ENCODE measurements at places on chromosomes 2 and 18.

GRCh38 chr18:55268628-55269275, 309.5 kb upstream of the CCDC68 start:
- DNase-seq, result no peak

GRCh38 chr2:162477011-162477410, 133.1 kb downstream of the GCA start:
- no peak for DNase-seq

DNA sequence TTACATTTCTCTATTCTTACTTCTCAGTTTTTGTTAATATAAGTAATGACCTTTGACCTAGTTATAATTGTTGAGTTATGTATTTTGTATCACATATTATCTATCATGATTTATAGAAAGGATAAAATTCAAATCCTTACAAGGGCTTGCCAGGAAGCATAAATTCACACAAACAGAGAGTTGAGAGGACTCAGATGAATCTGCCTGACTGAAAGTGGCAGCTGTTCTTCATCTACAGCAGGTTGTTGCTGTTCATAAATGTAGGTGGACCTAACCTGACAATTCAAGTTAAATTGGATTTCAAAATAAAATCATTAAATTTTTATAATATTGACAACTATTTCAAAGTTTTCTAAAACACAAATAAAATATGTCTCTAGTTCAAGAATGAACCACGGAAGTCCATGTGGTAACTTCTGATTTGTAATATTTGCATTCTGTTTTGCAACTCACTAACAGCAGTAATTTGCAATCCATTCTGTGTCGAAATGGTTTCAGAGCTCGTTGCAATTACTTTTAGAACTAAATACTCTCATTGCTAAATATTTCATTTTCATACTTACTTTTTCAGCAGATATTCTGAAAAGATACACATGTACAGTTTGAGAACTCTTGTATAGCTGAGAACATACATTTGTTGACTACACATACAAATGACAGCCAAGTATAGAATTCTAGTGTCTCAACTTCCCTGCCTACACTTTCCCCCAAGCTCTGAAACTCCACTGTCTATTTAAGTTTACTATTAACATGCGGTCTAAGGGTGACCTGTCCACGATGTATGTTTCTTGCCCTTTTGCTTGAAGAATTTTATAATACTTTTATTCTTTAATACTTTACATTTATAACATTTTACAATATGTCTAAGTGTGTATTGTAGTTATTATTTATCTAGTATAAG, 25.7 kb downstream of the SCN7A start:
- DNase-seq, result peak; percentile 47

GRCh38 chr18:8960740-8961657, 141.5 kb upstream of the NDUFV2 start:
- peak; percentile 67 for DNase-seq

DNA sequence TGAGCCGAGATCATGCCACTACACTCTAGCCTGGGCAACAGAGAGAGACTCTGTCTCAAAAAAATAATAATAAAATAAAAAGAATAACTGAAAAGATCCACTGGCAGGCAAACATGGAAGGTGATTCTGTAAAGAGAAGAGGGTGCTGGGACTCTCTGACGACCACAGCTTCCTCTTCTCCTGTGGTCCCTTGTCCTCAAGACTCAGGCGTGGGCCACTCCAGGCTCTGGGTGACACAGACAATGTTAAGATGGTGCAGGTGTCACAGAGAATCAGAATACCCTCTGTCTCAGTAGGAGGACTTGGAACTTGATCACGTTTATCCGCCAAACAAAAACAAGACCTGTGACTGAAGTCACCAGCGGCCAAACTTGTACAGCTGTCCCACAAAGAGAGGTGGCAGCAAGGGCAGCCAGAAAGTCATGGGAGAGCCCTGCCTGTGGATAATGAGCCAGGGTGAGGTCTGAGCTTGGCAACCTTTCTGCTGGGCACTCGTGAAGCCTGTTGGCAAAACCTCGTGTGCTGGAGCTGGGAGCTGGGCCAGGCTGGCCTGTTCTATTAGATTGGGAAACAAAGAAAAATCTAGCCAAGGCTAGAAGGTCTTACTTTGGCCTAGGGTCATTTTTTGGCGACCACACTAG, 76.4 kb upstream of the ITGA6 start:
- DNase-seq, result no peak

DNA sequence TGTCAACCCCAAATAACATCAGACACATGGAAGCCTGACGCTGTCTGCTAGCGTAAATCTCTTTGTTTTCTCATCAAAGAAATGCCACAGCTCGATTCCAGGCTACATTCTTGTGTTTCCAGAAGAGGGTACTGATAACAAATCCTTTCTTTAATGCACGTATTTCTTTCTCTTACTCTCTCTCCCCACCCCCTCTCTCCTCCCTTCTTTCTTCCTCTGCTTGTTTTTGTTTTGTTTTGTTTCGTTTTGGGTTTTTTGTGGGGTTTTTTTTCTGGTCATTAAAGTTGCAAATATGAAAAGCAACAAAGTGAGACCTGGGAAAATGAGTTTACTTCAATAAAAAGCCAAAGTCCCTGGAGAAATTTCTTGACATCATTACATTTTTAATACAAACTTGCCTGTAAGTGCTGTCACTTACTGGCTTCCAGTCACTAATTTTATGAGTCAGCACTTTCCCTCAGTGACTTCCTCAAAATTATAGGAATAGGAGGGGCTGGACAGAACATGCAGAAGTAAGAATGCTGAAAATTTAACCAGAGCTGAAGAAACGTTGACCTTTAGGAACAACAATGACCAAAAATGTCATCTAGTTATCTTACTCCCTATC, 106.7 kb upstream of the NABP1 start:
- DNase-seq, result peak; percentile 57

DNA sequence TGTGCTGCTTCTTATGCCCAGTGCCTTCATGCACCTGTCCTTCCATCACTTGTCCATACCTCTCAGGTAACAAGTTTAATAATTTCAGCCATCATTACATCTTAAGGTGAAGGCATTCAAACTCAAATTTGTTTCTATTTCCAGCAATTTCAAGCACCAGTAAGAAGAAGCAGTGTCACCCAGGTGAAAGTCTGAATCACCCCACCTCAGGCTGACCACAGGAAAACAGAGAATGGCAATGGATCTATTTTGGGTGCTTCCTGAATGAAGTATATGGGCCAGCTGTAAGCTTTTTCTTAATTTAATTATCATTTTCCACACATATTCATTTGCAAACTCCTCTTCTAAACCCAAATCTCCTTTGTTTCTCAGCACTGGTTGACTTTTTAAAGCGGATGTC, 372.7 kb upstream of the SOX11 start:
- DNase-seq, result no peak

DNA sequence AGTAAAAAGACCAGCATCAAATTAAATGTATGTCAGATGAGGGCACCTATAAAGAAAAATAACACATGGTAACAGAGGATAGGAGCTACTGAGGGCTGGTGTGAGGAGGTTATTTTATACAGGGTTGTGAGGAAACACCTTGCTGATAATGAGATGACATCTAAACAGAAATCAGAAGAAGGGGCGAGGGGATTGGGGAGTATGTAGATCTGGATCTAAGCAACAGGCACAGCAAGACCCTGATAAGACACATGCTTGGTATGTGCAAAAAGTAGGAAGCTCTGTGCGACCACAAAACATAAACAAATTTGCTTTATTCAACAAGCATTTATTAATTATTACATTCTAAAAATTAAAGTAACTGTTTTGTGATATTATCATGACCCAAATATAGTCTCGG, 295.4 kb downstream of the ZEB2 start:
- DNase-seq, result no peak

- DNase-seq, result no peak
These were observed 918.3 kb upstream of the TMEFF2 start for GRCh38 chr2:193112986-193113385.

Measured in MCF 10A (cell line).